Esophagus mucosa (tissue), 1 donor: ENCODE measurements at places on chromosomes 3 and 15.

DNA sequence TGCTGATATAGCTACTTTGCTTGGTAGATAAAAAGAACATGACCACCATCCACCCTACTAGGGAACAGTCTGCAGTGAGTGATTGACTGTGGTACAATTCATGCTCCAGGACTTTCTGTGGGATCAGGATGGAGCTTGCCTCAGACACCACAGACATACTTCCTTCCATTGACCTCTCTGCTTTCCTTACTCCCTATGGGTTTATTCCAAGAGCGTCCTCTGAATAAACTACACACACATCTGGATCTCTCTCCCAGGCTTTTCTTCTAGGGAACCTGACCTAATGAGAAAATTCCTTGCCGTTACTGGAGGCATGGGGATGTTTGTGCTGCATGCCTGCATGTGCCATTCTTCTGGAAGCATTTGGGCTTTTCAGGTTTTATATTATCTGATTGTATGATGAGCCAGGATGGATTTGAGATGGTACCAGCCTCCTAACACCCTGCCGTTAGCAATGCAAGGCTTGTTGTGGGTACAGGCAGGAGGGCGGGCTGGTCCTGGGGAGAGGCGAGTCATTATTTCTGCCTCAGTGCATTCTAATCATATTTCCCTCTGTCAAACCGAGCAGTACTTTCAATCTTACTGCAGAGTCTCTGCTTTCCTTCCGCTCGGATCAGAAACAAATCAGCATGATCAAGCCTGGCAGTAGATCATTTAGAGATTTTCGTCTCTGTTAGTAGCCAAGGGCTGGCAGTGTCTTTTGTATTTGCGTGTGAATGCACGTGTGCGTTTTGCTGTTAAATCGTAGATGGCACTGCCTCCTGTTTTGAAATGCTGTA is 279.2 kb downstream of the PDCD6IP start:
- no peak for ATAC-seq

- no peak for ATAC-seq
These were observed 22.7 kb downstream of the DGKG start for GRCh38 chr3:186339180-186339918.

GRCh38 chr3:3119393-3119851 is 7.3 kb upstream of the TRNT1 start:
- no peak for ATAC-seq

DNA sequence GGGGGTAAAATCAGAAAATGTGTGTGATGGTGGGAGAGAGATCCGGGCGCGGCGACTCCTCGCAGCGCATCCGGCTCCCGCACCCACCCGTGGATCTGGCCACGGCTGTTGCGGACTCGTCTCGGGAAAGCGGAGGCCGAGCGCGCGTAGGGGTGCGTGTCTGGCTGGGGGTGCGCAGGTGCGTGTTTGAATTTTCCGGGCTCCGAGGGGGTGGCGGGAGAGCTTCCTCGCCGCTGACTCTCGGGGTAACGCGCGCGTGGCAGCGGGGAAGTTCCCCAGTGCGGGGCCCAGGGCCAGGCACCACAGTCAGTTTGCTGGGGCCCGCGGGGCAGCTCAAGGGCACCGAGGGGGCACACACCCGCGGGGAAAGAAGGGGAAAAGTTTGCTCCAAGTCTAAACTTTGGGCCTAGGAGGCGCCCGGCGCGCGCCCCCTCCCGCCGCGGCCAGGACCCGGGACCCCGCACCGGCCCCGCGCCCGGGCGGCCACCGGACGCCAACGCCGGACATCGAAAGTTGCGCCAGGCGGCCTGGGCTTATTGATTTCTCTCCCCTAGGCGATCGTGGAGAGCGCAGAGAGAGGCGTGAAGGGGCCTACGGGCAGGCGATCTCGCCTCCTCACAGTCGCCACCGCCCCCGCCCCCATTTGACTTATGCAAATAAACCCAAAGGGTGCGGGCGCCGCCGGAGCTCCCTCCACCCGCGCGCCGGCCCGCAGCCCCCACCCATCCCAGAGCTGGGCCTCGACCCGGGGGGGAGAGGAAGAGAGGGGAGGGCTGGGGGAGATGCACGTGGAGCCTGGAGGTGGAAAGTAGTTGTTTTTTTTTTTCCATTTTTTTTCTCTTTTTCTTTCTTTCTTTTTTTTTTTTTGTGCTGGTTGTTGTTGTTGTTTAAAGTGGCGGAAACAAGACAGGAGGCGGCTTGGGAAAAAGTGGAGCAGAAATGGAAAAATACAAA is 639 bp downstream of the FOXP1 start:
- ATAC-seq, result peak; percentile 52

- ATAC-seq, result peak; percentile 22
These were observed 964.9 kb upstream of the NR2F2 start for GRCh38 chr15:95365511-95366107.

GRCh38 chr3:53078656-53079055 is 32.8 kb upstream of the SFMBT1 start:
- ATAC-seq, result no peak

DNA sequence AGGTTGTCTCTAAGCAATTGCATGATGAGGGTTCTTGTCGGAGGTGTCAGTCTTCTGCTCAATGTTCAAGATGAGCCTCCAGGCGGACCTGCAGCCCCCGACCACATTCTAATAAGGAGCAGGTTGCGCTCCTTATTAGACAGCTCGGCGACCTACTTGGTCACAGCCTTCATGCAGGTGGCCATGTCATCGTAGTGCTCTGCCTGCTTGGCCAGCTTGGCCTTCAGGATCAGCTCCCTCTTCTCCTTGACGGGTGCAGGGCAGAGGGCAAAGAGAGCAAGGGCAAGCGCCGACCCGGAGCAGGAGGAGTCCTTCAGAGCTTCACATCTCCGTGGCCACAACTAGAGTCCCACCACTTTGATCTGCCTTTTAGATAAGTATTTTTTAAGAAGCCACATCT is 113.5 kb downstream of the RASA2 start:
- no peak for ATAC-seq

GRCh38 chr3:184261270-184261853 is at the start of gene CAMK2N2:
TSS of gene CAMK2N2 (minus strand) at chr3:184261553. CDS start at chr3:184261285, 268 bp downstream.
- ATAC-seq, result peak; percentile 52

DNA sequence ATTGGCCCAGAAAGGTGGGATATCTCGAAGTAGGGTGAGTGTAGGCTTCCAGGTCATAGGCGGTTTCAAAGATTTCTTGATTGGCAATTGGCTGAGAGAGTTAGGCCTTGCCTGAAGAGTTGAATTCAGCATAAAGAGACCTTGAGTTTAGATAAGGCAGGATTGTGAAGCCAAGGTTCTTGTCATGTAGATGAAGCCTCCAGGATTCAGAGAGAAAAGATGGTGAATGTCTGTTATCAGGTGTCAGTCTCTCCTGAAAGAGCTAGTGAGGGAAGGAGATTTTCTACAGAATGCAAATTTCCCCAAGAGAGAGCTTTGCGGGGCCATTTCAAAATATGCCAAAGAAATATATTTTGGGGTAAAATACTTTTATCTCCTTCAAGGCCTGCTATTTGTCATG is 217.0 kb upstream of the TLE3 start:
- no peak for ATAC-seq

DNA sequence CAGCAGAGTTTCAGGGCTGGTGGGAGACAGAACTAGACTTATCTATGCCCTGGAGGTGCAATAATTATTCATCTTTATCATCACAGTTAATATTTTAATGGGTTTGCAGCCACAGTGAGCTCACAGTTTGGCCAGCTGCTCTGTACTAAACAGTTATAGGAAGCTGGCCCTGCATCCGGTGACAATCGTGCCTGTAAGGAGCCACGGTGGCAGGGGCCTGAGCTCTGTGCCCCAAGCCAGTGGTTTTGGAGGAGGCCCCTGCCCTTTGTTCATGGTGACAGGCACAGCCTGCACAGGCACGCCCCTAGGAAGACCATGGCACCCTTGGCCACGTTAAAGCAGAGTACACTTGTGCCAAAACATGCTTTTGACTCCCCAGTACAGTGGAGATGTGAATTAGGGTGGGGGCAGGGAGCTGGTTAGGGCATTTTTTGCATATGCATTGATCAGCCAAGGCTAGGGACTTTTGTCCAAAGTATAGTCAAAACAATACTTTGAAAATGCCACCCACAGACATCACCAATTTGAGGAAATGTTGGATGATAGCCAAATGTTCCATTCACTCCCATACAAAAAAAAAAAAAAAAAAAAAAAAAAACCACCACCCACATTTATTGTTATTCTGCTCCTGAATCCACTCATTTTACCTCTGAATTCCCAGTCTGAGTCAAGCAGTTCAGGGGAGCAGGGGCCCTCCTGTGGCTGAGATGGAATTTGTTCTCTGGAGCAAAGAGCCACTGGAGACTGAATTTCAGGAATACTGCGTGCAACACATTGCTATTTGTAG is 3.4 kb upstream of the RFTN1 start:
- no peak for ATAC-seq

DNA sequence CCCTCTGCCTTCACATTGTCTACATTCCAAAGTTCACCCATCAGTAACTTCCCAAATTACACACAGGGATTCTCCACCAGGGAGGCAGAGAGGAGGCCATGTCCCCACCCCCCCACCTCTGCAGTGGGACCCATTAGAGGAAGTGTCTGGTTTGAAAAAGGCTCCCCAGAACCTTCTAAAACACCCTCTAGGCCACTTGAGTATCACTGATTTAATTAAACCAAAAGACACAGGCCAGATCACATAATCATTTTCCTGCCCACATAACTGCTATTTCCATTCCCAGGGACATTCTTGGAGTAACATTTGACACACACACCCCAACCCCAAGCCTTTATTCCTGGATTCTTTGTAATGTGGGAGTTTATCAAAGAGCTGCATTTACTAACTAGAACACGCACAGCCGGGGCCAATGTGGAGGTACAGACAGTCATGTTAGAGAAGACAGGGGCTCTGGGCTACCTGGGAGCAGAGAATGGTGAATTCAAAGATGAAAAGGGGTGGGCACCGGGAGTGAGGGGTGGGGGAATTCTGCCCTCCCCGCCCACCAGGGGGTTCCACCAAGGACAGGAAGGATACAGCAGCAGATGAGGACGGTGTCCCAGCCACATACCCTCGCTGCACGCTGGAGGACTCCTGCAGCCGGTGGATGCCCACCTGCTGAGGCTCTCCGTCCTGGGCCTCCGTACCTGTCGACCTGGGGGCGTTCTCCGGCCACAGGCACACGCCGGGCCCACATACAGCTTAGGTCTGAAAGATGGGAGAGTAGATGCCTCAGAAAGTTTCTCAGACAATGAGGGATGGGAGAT is 201.4 kb upstream of the CTNNB1 start:
- no peak for ATAC-seq

DNA sequence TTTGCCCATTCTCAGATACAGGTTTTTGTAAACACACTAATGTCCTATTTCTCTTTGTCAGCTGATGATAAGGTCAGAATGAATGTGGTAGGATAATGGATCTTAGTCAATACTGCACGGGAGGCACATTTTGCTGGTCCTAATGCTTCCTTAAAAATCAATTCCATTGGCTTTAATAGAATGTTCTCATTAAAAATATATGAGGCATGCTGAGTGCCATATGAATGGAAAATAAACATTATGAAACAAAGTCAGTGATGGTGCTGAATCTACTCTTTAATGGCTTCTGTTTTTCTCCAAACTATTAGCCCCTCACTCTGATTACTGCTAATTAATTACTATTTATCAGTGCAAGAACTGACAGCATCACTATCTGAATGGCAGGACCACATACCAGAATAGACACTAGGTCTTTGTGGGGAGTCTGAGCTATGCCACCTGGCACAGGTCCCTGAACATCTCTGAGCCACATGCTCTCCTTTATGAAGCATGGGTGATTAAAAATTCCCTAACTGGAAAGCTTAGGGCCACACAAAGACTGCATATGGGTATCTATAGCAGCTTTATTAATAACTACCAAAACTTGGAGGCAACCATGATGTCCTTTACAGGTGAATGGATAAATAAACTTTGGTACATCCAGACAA is 278.9 kb downstream of the MEX3B start:
- ATAC-seq, result no peak

DNA sequence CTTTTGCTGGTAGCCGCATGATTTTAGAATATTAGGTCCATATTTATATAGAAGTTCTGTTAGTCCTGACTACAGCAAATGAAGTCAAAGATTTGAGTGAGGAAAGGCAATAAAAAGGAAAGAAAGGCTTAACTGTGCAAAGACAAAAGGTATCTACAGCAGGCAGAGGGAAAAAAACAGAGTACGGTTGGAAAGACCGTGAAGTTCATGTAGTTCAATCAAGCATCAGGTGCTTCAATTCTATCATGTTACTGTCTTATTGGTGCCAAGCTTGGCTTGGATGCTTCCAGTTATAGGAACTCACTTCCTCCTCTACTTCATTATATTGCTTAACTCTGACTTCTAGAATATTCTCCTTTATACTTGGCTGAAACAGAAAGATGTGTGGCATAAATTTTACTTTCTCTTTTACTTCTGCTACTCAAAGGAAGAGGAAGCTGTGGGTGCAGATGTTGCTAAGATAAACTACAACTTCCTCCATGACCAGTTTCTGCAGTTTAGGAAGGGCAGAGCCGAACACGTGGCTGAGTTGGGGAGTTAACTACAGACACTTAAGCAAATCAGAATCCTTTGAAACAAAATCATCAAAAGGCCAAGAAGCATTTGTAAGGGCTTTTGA is 72.6 kb upstream of the ZBED2 start:
- ATAC-seq, result peak; percentile 77

DNA sequence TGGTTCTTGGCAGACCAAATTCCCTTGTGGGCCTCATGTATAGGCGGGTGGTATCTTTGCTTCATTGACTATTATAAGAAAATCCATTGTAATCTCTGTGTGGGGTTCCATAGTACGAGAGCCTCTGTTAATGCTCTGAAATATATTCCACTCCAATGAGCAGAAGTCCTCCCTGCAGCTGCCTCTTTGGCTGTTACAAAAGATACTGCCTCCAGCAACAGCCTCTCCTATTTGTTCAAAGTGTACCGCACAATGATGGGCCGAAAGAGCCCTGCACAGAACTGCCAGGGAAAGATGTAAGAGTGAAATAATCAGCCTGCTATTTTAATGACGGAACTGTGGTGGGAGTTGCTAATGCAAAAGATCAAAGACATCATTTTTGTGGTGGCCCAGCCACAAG is 48.9 kb downstream of the GRK7 start:
- ATAC-seq, result no peak

GRCh38 chr15:98142572-98142971 is 182.1 kb downstream of the ARRDC4 start:
- ATAC-seq, result no peak

DNA sequence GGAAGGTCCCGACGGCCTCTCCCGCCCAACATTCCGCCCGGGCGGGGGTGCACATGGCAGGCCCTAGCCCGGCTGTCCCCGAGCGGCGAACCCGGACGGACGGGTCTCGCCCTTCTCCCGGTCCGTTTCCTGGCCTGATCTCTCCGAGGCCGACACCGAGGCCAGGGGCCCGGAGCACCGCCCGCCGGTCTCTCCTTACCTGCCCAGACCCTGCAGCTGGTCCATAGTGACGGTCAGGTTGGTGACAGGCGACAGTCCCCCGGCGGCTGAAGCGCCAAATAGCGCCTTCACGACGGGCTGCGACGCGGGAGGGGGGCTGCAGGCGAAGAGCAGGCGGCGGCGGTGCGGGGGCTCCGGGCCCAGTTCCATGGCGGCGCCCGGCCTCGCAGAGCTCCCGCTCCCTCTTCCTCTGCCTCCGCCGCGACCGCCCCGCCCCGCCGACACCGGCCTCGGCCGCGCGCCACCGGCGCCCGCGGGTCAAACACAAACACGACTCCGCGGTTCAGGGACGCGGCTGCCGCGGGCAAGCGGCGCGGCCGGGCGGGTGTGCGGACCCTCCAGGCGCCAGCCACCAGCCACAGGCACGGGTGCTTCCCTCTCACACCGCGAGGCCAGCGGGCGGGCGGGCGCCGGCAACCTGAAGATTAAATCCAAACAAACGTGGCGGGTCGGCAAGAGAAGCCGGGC is 495 bp downstream of the CDC25A start:
- ATAC-seq, result peak; percentile 51

- ATAC-seq, result no peak
These were observed 163.0 kb downstream of the OCA2 start for GRCh38 chr15:27936164-27936563.

- ATAC-seq, result no peak
These were observed 71.2 kb downstream of the MAP2K5 start for GRCh38 chr15:67613708-67614107.
